Activated CD8-positive, alpha-beta memory T cell treated with anti-CD3 and anti-CD28 coated beads, Interleukin-2, amount 50 U/mL, for 4 hours (primary cell): ENCODE measurements at places on chromosomes 13 and 19.

DNA sequence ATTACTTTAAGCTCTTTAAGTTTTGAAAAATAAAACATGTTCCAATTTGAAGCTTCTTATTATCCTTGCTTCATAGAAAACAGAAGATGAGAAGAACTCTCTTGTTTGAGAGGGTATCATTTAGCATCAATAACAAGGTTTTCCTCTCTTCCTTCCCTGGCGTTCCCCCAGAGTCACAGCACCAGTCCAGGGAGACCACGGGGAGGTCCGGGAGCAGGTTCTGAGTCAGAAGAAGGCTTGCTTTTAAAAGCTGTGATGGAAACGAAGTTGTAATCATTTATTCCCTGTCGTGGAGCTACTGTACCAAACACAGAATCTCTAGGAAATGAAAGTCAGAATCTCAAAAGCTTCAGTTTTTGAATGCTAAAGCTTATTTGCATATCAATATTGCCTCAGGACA, 174.0 kb upstream of the LSM14A start:
- no peak for DNase-seq

DNA sequence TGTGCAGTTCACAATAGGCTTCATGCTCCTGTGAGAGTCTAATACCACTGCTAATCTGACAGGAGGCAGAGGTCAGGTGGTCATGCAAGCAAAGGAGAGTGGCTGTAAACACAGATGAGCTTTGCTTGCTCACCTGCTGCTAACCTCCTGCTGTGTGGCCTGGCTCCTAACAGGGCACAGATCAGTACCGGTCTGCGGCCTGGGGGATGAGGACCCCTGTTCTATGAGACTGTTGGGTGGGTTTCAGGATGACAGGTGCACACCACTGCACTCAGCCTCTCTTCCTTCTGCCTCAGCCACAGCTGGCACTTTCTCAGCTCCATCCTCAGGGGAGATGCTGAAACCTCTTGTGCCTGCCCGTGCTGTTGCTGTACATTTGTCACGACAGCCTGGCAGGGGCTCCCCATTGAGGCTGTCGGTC, 9.7 kb downstream of the CLEC4G start:
- no peak for DNase-seq

DNA sequence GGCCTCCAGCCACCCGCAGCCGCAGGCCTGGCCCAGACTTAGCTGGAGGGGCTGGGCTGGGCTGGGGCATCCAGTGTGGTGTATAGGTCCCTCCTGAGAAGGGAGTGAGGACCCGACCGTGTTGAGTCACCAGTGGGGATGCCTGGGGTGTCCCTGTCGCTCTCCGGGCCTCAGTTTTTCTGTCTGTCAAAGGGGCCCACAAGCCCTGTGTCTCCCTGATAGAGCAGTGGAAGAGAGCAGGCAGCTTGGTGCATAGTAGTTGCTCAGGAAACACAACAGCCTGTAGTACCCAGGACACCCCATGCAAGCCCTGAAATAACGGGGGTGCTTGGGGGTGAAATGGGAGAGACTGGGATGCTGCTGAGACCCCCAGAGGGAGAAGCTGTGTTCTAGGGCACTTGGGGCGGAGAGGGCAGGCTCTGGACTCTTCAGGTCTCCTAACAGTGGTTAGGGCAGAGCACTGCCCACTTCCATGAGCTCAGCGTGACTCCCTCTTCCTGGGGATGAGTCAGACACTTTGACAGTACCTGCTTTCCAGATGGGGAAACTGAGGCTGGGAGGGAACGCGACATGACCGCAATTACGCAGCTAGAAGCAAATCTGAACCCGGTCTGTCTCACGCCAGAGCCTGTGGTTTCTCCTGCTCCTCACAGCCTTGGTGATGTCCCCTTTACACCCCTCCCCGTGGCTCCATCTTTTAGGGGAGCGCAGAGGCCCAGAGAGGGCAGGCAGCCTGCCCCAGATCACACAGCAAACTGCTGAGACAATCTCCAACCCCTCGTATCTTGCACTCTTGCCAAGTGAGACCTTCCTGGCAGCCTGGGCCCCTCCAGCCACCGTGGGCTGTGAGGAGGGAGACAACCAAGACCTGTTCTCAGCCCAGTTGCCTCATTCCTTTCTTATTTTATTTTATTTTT, 692 bp downstream of the SULT2B1 start:
- DNase-seq: no peak

GRCh38 chr19:16922949-16923348, 34.1 kb downstream of the F2RL3 start:
- DNase-seq: no peak

DNA sequence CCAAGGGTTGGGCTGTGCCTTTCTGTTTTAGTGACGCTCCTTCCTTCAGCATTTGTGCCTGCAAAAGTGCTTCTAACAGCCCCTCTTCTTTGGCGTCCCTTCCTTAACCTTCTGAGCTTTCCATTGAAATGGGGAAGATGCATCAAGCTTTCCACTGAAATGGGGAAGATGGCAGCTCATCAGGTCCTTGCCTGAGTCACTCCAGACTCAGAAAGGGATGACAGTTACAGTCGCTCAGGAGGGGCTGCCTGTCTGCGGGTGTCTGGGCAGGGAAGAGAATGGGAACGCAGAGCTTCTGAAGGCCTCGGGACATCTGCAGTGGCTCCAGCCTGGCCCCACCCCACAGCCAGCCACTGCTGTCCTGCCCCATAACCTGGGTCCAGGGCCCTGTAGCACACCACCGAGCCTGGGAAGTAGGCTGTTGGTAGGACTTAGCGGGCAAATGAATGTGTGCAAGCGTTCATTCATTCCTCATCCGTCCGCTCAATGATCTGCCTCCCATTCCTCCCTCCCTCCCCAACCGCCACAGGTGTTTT, 9.8 kb downstream of the AP1M1 start:
- DNase-seq: no peak

DNA sequence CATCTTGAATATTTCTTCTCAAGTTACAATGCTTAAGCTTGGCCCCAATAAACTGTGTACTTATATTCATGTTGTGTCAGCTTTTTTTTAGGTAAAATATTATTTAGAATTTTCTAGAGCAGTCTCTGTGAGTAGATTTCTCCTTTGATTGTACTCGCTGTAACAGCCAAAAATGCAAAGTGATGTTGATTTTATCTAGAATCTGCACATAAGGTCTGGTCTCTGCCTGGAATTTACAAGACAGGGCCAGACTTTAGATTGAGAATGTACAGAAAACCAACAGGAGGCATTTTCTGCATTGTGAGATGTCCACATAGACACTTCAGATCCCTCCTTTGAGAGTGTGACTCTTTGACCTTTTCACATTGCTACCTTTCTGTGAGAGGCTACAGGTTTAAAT, 43.1 kb upstream of the ZNF681 start:
- no peak for DNase-seq

GRCh38 chr19:37997911-37998344, 90.9 kb downstream of the SIPA1L3 start:
- no peak for DNase-seq

DNA sequence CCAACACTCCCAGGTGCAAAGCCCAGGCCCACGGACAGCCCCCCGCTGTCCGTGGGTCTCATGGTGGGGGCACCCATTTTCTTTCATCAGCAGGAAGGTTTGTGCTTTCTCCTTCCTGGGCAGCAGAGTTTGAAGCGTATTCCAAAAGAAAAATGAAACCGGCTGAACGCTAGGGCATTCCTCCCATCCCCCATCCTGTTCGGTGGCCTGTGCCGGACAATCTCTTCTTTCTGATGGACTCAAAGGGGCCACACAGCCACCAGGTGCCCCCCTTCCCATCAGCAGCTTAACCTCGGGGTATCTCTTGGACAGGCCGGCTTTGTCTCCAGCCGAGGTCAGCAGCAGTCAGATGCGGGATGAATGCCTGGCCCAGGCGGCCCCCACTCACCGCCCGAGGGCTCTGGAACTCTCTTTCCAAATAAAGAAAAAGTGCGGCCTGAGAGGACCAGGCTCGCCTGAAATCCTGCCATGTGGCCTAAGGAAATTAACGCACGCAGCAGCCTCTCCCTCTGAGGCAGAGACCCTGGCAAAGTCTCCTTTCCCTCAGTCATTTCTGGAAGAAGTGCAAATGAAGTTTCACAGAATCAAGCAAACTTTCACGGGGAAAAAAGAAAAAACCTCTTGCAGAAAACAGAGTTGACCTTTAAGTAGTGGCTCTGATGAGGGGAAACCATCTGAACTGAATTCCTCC, 67.8 kb downstream of the RASA3 start:
- DNase-seq: no peak

GRCh38 chr13:92781965-92782690, 444.5 kb upstream of the GPC6 start:
- no peak for DNase-seq

DNA sequence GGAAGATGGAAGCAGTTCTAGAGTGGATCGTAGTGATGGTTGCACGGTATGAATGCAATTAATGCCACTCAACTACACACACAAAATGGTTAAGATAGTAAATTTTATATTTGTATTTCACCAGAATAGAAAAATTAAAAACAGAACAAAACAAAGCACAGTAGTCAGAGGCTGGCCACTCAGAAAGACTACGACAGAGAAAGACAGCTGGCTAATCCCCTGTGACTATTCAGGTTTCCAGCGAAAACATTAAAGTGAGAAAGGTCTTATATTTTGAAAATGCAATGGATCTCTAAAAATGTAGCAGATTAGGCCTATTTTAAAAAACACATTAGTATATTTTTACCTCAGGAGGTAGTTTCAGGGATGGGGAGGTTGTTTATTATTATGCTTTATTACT, 131.3 kb upstream of the POSTN start:
- DNase-seq: no peak

GRCh38 chr13:69737129-69737935, 370.3 kb upstream of the ATXN8OS start:
- DNase-seq: no peak
